Dermis microvascular lymphatic vessel endothelial cell (primary cell): ENCODE measurements at places on chromosomes 13 and 19. TPM values are rescaled to one million over a fixed set of nuclear protein-coding genes. Genes with fewer than 3 reads are reported as not detected.

DNA sequence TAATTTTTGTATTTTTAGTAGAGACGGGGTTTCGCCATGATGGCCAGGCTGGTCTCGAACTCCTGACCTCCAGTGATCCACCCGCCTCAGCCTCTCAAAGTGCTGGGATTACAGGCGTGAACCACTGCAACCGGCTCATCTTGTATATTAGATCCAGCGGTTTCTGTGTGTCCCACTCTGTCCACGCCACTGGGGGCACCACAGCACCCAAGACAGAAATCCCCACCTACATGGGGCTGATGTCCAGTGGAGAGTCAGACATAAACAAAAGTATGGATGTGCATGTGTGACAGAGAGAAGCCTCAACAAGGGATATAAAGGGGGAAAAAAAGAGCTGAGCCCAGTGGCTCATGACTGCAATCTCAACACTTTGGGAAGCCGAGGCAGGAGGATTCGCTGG is 65.8 kb upstream of the ADGRE5 start:
- DNase-seq = no peak

DNA sequence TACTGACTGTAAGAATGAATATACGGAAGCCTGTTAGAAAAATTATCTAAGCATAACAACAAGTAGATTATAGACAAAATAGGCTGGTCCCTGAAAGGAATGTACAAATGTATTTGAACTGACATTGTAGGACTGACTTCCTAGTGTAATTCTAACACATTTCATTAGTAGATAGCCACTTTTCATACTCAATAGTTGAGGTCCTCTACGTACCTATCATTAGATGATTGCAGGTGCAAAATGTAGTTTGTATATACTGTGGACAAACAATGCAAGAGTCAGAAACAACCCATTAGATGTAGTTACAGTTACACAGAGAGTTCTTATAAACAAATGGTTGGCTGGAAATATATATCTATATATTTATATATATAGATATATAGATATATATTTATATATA is 402.3 kb upstream of the SLITRK6 start:
- DNase-seq = no peak

DNA sequence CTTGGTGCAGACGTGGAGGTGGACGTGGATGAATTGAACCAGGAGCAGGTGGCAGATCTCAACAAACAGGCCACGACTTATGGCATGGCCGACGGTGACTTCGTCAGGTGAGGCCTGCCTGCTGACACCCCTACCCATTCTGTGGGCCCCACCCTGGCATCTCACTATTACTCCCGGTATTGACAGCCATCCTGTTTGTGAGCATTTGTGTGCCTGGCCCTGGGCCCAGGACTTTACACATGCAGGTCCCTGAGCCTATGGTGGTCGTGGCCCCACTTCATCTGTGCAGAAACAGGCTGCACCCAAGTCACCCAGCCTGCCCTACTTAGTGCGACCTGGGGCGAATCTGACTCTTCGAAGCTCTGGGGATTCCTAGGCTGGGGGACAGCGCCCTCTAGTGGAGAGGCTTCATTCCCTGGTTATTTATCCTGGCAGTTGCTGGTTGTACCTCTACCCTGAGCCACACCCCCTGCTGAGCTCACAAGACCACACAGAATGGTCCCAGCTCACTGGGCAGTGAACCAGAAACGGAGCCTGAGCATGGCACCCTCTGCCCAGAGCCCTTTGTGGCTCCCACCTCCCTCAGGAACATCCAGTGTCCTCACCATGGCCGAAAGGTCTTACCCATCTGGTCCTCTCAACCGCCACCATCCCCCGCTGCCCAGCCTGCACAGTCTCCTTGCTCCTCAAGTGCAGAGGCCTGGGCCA is 16.9 kb downstream of the ZNF296 start:
- peak; percentile 67 for DNase-seq

GRCh38 chr19:29840066-29840950 is 28.5 kb downstream of the CCNE1 start:
- no peak for DNase-seq

Gene SYNE4
- under 0.01 TPM in 1 of 2 replicates, not detected in the other for total RNA-seq
